ENCODE measurements at places on chromosomes 3 and 15.

DNA sequence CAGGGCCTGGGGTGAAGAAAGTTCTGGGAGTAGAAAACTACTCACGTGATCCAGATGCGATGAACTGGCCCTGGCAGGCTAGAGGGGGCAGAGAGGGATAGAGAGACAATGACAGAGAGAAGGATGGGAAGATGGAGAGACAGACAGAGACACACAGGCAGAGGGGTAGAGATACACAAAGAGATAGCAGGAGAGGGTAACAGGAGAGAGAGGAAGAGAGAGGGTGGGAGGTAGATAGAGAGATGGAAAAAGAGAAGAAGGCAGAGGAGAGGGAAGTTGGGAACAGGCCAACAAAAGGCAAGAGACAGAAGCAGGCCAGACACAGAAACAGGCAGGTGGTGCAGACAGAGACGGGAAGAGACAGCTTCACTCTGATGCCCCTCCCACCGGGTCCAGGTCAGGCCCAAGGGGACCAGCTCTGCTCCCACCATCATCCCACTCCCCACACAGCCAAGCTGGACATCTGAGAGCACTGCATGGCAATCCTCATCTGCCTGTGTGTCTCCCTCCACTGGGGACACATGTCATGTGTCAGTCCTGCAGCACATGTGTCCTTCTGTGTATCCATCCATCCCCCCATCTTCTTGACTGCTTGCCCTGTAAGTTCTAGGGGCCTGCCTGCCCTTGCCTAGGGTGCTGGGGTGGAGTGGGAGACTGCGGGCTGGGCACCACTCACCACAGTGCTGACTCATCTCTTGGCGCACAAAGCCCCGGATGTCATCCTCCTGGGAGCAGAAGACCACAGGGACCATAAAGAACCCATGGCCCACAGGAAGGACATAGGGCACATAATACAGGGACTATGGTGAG lies 2.2 kb upstream of the UCN2 start:
- DNase-seq, result no peak

GRCh38 chr3:117036259-117036799 lies 326.8 kb downstream of the TUSC7 start:
- DNase-seq, result no peak

GRCh38 chr15:81033508-81033907 lies 32.8 kb downstream of the TLNRD1 start:
- no peak for DNase-seq

DNA sequence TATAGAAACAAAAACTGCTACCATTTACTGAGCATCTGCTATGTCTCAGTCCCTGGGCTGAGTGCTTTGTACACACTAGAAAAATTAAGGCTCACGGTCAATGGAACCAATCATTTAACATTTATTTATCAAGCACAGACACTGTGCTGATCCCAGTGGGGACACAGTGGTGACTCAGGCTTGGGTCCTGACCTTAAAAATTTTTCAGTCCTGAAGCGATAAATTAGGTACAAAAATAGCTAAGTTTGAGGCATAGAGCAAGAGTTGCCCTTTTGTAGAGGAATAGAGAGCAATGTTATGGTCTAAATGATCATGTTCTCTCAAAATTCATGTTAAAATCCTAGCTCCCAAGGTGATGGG lies 85.1 kb downstream of the CRYGS start:
- DNase-seq, result no peak

DNA sequence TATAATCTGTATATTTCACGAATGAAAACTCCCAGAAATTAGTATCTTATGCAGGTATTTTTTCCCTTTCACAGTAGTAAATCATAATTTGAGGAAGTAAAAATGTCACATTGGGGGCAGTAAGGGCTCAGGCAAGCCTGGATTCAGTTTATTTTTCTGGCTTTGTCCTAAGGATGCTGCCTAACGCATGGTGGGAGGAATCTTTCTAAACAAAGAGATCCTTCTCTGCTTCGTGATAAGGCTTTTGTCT lies 35.7 kb downstream of the DNASE1L3 start:
- DNase-seq, result no peak

GRCh38 chr3:149535333-149535685 lies 60.8 kb downstream of the TM4SF4 start:
- no peak for DNase-seq

DNA sequence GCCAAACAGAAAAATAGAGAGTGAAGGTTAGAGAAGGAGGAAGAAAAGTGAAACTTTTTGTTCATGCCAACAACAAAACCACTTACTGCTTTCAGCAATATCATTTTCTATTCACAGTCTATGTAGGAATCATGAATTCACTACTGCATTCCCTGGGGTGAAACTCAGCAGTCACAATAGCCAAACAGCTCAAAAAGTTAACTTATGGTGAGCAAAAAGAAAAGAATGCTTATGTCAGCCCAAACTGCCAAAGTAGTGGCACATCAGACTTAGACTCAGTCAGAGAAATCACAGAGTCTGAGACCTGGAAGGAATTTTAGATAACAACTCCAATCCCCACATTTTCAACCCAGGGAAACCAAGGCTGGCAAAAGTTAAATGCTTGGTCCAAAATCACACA lies 238.7 kb upstream of the TMCO5A start:
- DNase-seq, result no peak

DNA sequence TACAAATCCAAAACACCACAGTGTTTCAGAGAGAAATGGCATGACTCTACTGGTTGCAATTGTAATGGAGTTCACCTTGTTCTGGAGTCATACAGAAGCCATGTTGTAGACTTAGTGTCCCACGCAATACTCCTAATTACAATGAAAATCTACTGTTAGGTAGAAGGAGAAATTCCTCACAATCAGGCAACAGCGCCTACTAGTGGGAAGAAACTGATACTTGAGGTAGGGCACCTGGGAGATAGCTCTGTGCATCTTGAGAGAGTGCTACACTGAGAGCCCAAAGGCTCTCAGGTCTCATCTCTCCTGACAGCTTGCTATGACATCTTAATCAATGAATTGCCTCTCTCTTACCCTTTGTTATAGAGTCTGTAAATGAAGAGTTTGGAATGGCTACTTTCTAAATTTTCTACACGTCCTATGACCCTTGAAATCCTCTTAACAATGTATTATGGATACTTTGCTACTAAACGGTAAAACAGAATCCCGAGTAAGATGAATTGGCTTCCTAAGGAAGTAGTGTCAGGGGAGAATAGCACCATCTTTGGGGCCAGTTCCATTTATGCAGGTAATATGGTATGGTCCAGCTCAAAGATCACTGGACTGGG lies 422.7 kb upstream of the TPRG1 start:
- peak; percentile 13 for DNase-seq

DNA sequence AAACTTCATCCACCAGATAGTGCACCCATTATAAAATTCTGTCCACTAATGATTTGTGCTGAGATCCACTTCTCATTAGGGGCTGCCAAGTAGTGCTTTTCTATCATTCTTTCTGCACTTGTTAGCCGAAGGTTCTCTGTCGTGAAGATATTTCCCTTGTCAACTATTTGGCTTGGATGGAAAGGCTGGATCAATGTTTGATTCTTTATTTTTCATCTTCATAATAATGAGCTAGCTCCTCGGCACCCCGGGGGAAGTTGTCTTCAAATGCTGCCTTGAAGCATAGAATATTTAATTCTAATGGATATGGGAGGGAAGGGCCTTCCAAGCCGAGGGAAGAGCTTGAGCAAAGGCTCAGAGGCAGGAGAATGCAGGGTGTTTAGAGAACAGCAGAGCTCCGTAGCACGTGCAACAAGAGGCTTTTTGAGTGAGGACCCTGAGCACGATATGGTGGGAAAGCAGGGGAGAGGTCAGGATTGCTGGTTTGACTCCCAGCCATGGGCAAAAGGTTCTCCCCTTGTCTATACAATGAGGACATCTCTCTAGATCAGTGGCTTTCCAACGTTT lies 16.3 kb upstream of the MUC20 start:
- DNase-seq, result no peak

DNA sequence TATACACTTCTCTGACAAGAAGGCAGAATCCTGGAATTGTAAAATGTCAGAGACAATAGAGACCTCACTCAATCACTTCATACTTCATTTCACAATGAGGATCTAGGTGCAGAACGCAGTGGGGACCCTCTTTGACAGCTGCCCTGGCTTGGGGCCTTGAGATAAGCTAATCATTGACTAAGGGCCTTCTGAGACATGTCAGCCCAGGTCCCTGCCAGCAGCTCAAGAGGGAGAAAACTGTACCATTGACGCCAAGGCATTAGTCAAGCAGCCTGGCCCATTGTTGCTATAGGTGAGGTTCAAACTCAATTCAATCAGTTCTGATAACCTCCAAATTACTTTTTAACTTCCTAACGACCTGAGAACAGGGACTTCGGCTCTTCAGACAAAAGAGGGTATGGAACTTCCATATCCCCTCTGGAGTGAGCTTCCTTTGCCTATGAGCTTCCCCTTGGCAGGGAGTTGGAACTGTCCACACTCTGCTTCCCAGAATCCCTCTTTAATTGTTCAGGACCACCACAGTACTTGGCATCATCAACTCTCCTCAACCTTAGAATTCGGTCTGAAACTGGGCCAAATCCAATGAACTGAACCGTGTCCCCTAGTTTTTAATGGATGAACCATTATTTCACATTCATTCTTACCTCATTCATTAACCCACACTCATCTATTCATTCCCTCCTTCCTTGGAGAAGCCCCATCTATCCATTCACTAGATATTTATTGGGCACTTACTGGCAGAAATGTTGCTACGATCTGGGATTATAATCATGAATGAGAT lies 1.5 kb upstream of the CYP8B1 start:
- no peak for DNase-seq

DNA sequence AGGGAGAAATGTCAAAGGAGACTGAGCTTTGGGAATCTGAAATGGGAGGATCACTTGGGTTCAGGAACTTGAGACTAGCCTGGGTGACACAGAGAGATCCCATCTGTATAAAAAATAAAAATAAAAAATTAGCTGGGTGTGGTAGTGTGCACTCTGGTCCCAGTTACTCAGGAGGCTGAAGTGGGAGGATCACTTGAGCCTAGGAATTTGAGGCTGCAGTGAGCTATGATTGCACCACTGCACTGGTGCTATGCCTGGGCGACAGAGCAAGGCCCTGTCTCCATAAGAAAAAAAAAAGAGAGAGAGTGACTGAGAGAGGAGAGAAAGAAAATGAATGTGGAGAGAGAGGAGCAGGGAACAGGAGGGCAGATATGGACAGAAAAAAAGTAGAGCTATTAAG lies 72.8 kb downstream of the SENP2 start:
- DNase-seq, result no peak

DNA sequence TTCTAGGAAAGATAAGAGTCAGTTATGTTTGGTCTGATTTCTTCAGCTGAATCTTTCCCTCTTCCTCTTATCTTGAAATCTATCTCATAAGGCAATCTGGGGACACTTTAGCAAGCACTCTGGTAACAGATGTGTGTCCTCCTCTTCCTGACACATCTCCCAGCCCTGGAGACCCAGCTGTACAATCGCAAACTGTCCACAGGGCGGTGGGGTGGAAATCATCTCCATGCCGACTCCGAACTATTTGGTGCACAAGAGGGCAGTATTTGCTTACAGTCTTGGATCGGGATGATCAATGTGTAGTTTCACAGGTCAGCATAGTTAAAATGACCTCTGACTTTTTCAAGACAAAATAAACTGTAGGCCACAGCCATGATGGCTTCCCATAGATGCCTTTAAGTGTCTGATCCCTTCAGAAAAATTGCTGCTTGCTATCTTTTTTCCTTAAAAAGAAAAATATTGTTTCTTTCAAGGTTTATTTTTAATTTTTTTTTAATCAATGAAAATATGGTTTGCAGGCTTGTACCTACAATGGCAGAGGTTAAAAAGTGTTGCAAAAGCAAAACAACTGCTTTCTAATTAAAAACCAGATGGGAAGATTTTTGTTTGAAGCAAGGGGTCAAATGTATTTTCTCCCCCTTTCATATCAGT lies 17.7 kb downstream of the EEFSEC start:
- no peak for DNase-seq

DNA sequence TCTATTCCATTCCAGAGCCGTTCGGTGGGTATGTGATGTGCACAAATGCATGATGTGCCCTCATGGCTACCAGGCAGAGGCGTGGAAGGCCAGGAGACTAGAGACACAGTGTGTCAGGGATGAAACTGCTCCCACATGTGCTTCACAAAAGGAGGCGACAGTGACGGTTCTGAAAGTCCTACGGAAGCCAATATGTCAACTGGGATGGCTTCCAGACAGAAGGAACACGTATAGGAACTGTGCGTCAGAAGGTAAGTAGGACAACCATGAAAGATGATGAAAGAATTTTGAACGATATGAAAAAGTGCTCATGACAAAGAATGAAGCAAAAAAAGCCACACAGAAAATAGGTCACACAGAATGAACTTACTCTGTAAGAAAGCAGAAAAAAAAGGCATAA lies 34.1 kb downstream of the GLB1 start:
- no peak for DNase-seq

GRCh38 chr3:100360757-100361496 lies 26.4 kb downstream of the NIT2 start:
- no peak for DNase-seq

DNA sequence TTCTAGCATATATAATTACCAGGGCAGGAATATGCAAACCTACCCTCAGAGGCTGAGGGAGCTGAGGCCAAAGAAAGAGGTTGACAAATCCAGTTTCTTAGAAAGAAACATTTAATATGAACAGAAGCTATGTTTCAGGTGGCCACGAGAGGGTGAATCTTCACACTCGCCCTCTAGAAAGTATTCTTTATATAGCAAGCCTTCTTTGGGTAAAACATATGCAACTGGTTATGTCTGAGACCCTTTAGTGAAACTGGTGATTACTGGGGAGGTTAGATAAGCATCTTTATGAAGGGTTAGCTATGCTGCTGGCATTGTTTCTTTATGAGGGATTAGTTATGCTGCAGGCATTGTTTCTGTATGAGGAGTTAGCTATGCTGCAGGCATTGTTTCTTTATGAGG lies 50.7 kb upstream of the GOLGA6L2 start:
- no peak for DNase-seq

DNA sequence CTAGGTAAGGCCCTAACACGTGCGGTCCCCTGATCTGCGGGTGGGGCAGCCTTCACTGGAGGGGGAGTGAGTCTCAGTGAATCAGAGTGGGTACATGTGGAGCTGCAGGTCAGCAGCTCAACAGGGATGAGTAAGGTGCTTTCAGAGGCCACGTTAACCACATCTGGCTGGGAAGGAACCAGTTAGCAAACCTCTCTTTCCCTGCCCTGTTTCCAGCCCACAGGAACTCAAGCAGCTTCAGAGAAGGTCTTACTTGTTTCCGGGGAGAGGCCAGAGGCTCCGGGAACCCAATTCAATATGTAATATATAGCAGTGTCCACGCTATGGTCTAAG lies 175.3 kb downstream of the XXYLT1 start:
- DNase-seq, result no peak

DNA sequence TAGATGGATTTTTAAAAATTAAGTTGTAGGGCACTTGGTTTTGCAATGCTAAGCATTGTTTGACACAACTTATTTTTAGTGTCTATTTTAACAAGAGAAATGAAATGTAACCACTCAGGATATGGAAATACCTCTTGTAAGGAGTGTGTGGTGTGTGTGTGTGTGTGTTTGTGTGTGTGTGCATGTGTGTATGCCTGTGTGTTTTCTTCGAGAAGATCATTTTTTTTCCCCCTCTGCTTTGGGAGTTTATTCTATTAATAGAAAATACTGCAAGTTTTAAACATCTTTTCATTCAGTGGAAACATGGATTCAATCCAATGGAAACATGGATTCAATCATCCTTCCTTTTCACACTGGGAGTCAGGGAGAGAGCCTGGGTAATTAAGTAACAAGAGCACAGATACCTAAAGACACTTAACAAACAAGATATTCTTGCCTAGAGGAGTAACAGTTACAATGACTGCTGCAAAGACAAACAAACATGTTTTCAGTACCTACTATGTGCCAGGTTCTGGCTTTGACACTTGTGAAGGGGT lies 567.2 kb upstream of the TBL1XR1 start:
- no peak for DNase-seq

GRCh38 chr3:18127859-18128681 lies 297.1 kb downstream of the SATB1 start:
- no peak for DNase-seq

Measured in stimulated activated CD8-positive, alpha-beta memory T cell treated with anti-CD3 and anti-CD28 coated beads, Interleukin-4, amount 100 ng/mL, for 1 hour (primary cell).